Stimulated activated CD8-positive, alpha-beta memory T cell treated with anti-CD3 and anti-CD28 coated beads, Interleukin-15, amount 100 ng/mL, for 4 hours (primary cell): ENCODE measurements at places on chromosomes 13 and 19.

GRCh38 chr13:40626561-40626960, 39.9 kb downstream of the FOXO1 start:
- no peak for DNase-seq

DNA sequence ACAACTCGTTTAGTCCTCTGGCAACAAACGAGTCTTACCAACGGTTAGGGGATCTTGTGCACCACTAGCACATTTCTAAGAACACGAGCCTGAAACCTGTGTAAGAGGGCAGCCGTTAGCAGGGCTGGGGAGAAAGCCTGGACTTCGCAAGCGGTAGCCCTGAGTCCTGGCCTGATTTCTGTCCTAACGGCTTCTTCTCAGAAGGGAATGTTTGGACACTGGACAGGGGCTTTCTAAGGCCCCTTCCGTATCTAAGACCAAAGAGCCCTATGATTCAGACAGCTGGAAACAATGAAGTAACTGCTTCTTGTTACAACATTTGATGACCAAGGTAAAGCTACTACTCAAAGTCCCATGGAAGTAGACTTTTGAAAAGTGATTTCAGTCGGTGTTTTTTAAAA, 2.2 kb downstream of the ANKRD10 start:
- no peak for DNase-seq

GRCh38 chr13:105474983-105475610, 1060.4 kb downstream of the EFNB2 start:
- DNase-seq = no peak

DNA sequence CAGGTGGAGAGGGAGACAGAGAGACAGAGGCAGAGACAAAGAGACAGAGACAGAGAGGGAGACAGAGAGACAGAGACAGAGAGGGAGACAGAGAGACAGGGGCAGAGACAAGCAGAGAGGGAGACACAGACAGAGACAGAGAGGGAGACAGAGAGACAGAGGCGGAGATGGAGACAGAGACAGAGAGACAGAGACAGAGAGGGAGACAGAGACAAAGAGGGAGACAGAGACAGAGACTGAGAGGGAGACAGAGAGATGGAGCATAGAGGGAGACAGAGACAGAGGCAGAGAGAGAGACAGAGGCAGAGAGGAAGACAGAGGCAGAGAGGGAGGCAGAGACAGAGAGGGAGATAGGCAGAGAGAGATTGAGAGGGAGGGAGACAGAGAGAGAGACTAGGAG, 29.3 kb downstream of the SBNO2 start:
- DNase-seq = no peak

GRCh38 chr19:44002212-44002565, 568 bp upstream of the ZNF230 start:
- DNase-seq = no peak

DNA sequence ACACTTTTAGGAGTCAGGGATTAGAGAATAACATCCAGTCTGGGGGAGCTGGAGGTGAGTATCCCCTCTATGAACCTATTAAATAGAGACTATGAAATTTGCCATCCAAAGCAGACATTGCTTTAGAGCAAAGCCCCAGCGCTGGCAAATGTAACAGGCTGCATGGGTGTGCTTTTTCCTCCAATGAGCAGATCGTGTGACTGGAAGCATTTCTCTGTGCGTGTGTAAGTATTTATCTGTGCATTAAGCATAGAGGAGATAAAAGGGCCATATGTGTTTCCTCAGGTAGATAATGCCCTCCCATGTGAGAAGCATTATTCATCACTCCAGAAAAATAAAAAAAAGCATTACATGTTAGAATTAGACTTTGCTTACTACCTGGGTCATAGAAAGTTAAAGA, 924 bp downstream of the TNFSF13B start:
- DNase-seq = no peak

GRCh38 chr13:75038393-75039113, 443.4 kb downstream of the TBC1D4 start:
- no peak for DNase-seq

- no peak for DNase-seq
These were observed 6.2 kb downstream of the HSD17B14 start for GRCh38 chr19:48830088-48830487.

DNA sequence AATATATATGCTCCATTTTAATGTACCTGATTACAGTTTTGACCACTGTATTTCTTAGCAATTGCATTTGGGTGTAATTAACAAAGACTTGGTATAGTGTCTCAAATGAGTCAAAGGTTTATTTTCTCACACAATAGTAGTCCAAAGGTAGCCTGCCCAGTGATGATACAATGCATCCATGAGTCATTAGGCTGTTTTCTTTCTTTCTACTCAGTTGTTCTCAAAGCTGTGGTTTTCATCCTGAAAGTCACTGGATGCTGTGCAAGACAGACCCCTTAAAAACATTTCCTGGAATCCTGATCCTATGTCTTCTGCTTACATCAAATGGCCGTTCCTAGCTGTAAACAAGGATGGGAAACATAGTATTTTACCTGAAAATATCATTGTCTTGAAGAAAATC, 651.2 kb upstream of the MIR17HG start:
- DNase-seq = no peak

DNA sequence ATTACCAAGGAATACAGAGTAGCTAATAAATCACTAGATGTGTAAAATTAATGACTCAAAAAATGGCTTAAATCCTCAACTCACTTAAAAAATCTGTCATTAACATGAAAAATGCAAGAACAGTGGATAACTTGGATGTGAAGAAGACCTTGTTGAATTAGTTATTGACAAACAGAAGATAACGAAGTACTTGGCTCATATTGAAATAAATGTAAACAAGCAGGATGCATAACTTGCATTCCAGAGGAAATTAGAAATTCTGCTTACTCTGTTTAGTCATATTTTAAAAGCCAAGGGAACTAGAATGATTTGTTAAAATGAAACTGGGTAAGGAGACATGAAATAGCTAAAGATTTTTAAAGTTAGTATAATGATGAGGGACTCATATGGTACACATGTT, 1812.2 kb downstream of the PCDH9 start:
- DNase-seq = no peak

- no peak for DNase-seq
These were observed 50.9 kb upstream of the TPM4 start for GRCh38 chr19:16025108-16026101.

DNA sequence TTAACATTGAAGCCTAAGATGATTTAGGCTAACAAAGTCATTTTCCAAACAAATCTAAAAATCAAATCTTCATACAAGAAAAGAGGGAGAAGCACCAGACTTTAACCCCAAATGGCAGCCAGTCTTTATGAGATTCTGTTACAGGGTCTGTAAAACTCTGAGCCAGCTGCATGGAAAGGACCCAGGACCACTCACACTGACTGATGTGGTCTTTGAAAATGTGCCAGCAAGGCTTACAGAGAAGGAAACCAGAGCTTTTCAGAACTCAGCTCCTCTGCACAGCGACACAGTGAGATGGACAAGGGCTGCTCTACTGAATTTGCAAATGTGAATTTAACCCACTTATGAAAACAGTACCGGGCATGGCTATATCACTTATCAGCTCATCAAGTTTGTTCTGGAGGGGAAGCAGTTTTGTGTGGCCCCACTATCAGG, 98.8 kb upstream of the SERP2 start:
- DNase-seq = no peak

DNA sequence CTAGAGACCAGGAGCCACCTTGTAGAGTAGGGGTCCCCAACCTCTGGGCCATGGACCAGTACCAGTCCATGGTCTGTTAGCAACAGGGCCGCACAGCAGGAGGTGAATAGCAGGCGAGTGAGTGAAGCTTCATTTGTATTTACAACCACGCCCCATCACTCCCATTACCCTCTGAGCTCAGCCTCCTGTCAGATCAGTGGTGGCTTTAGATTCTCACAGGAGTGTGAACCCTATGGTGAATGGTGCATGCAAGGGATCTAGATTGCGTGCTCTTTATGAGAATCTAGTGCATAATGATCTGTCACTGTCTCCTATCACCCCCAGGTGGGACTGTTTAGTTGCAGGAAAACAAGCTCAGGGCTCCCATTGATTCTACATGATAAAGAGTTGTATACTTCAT, 303.6 kb downstream of the KCNRG start:
- no peak for DNase-seq

DNA sequence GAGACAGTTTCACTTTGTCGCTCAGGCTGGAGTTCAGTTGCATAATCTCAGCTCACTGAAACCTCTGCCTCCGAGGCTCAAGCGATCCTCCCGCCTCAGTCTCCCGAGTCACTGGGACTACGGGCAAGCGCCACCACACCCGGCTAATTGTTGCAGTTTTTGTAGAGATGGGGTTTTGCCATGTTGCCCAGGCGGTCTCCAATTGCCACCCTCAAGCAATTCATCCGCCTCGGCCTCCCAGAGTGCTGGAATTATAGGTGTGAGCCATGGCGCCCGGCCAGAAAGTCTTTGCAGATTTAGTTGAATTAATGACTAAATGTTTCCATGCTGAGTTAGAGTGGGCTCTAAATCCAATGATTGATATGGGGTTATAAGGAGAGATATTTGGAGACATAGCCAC, 4.5 kb upstream of the CADM4 start:
- DNase-seq = no peak

- DNase-seq = no peak
These were observed 9.4 kb downstream of the MEGF8 start for GRCh38 chr19:42334697-42335373.

GRCh38 chr19:16417660-16418596, 53.8 kb downstream of the EPS15L1 start:
- DNase-seq = peak; percentile 10
